Endothelial cell of umbilical vein (primary cell): ENCODE measurements at places on chromosomes 3 and 15.

DNA sequence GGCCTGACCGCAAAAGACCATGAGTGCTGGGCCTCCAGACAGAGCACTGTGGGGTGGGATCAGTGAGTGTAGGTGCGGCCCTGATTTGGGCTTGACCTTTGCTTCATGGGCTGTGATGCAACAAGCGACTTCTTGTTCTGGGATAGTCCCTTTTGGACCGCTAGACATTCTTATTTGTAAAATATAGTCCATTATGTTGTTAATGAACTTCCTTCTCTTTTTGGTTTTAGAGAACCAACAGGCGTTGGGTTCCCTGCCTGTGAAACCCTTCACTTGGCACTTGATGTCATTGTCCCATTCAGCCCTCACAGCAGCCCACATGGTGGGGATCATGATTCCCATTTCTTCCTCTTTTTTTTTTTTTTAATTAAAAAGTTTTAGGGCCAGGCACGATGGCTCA, 15.8 kb upstream of the TRH start:
- H3K4me1 ChIP-seq: no peaks in the 10 kb centered on the region
- H3K4me3 ChIP-seq: no peak overlapping the region
- H3K27me3 ChIP-seq: peaks cover 6% of the 10 kb centered on the region
- no peak overlapping the region for H3K27ac ChIP-seq

GRCh38 chr3:113536627-113537101, 4.3 kb downstream of the SIDT1 start:
- DNase-seq: peak; percentile 10
- no peak overlapping the region for H3K27ac ChIP-seq
- no peak overlapping the region for H3K4me3 ChIP-seq
- H3K4me1 ChIP-seq: peaks cover 17% of the 10 kb centered on the region
- H3K36me3 ChIP-seq: no peaks in the 10 kb centered on the region

- no peaks in the 10 kb centered on the region for H3K27me3 ChIP-seq
- no peak for DNase-seq
- H3K4me3 ChIP-seq: no peak overlapping the region
Measured at GRCh38 chr3:160540551-160540950, 24.8 kb downstream of the KPNA4 start.

- H3K27me3 ChIP-seq: no peaks in the 10 kb centered on the region
- H3K4me1 ChIP-seq: peaks cover 32% of the 10 kb centered on the region
- no peak overlapping the region for H3K4me3 ChIP-seq
- DNase-seq: no peak
- no peak overlapping the region for H3K27ac ChIP-seq
Measured at GRCh38 chr3:107657971-107658370, 135.2 kb downstream of the BBX start.

- peaks cover 22% of the 10 kb centered on the region for H3K4me1 ChIP-seq
- peak; percentile 30 for DNase-seq
- no peaks in the 10 kb centered on the region for H3K27me3 ChIP-seq
- peaks cover 2% of the 10 kb centered on the region for H3K36me3 ChIP-seq
- H3K4me3 ChIP-seq: no peak overlapping the region
Measured at GRCh38 chr3:64651303-64651702, 36.5 kb downstream of the ADAMTS9 start.
